ENCODE measurements at places on chromosomes 12 and 14.

DNA sequence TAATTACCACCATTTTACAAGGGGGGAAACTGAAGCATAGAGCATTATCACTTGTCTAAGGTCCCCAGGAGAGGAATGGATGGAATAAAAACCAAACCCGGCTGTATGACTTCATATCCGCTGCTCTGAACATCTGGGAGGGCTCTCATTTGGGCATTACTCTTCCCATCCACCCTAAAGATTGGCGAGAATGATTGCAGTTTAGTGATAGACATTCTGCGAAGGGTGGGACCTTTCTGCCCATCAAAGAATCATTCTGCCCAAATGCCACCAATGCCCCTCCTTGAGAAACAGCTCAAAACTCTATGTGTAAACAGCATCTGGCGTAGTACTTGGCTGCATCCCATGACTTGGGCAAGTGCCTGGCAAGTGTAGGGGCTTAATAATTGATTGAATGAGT is 11.6 kb downstream of the CHST11 start:
- DNase-seq = no peak

DNA sequence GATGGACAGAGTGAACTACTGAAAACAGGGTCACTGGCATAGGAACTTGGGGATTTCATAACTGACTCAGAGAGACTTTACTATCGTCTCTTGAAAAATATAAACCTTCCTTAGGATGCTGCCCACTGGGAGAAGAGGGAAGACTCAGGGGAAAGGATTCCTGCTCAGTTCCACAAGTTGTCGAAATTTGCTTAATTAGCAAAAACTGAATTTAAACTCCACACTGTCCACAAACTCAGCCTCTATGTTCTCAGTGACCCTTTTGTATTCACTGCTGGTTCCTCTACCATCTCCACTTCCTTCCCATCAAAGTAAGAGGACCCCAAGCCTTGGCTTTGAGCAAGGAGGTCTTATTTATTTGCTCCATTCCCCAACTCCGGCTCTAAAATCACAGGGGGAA is 7.2 kb upstream of the MYL6B start:
- no peak for DNase-seq

DNA sequence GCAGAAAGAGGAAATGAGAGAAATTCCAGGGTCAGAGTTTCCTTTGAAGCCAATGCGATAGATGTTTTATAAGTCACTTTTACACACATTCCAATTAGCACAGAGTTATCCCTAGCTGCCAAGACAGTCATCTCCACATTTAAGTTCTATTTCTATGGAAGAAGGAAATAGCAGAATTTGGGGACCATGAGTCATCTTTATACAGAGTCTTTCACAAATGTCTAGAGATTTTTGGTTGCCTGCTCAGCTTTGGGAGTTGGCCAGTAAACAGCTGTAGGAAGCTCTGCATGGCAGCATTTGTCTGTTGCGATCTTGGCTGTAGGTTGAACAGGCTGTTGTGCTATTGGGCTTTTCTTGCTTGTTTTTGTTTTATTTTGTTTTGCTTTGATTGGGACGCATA is 884.3 kb downstream of the GALC start:
- no peak for DNase-seq

GRCh38 chr12:115096588-115097397 is 412.8 kb upstream of the TBX3 start:
- no peak for DNase-seq

GRCh38 chr14:105748204-105748578 is 221.8 kb downstream of the TMEM121 start:
- DNase-seq = no peak

DNA sequence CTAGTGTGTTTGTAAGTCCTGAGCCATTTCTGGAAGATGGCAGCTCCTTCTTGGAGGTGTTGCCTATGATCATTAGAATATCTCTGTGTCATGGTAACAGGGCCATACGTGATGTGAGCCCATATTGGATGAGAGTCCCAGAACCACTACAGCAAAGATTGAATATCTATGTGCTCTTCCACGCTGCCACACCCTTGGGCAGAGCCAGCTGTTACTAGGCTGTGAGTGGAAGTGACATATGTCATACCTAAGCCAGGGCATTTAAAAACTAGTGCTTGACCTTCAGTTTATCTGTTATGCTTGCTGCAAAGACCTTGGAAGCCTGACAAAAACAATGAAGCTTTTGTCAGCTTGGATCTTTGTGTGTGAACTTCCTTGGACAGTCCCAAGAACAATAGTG is 495.1 kb upstream of the CCDC196 start:
- DNase-seq = no peak

DNA sequence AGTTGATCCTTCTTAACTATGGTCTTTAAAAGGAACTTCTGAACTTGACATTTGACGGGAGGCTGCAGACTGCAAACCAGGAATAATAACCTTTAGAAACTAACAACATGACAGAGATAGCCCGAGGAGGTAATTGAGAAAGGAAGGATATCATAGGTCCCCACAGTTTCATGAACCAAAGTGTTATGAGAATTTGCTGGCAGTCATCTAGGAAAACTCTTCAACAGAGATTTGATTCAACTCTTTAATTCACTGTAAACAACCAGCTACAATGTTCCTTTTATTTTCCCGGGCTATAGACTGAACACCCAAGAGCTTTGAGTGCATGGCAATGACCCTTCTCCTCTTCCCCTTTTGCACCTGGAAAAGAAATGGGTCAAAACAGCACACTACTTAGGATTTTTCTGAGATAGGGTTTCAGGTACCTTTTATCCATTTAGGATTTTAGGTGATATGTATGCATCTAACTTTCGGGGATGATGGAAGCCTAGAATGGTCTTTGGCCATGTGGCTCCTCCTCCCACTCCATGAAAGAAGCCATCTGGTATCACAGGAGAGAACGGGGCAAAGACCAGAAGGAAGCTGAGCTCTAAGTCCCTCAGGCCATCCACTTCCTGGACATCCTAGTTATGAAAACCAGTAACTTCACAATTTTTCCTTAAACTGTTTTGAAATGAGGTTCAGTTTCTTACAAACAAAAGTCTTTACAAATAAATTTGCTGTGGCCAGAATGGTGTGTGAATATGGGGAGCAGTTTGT is 23.0 kb downstream of the GLT8D2 start:
- DNase-seq = no peak

All from vagina (tissue), 2 donors.